ENCODE measurements at places on chromosomes 12 and 14.

DNA sequence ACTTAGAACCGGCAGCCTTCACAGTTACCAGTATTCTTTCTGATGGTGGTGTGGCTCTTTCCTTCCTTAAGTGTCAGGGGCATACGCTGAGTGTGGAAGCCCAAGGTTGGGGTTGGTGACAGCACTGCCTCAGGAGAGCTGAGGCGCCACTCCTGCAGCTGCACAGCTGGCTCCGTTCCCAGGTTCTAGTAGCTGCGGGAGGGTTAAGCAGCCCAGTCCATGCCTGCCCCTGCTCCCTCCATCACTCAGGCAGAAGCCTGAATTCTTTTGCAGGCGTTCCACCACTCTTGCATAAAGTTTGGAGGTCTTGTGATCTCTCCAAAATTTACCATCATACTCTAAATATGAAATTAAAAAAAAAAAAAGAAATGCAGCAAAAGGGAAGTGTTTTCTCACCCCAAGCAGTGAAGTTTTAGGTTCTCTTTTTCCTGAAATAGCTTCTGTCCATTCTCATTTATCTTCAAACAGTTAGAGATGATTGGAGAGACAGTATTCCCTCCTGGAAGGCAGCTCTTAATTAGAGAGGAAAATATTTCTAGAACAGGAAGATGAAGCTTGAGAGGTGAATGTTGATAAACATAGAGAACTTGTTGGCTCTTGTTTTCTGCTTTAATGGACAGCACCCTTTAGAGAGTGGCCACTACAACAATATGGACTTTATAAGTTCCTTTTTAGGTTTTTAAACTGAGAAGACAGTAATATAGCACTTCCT lies 136.1 kb downstream of the FGD4 start:
- no peak for DNase-seq

GRCh38 chr12:129208566-129208965 lies 355.3 kb downstream of the GLT1D1 start:
- DNase-seq: no peak

DNA sequence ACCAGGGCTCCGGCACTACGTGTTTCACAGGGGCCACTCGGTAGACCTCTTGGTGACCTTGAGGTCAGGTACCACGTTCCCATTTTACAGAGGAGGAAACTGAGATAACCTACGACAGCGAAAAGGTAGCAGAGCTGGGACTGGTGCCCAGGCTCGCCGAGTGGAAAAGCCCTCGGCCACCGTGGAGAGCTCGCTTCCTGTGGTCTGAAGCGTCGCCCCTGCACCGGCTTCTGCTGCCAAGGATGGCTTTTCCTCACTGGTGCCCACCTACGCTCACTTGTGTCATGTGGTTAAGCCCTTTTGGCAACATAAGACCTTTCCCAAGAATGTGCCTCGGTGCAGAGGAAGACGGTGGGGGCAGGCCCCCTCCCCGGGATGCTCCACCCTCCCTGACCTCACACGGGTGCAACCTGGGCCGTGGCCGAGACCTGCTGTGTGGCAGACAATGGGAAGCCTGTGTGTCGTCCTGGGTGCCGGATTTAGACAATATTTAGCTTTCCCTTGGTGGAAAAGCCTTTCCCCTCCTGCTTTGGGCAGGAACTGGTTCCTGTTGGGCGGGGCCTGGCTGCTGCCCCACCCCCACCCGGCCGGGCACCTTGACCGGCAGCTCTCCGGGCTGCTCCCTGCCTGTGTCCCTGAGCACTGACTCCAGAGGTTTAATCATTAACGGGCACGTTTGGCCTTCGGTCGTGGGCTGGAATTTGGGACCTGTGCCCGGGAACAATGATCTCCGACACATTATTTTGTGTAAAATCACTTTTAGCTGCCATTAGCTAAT lies 32.4 kb upstream of the PPP1R13B start:
- DNase-seq: no peak

DNA sequence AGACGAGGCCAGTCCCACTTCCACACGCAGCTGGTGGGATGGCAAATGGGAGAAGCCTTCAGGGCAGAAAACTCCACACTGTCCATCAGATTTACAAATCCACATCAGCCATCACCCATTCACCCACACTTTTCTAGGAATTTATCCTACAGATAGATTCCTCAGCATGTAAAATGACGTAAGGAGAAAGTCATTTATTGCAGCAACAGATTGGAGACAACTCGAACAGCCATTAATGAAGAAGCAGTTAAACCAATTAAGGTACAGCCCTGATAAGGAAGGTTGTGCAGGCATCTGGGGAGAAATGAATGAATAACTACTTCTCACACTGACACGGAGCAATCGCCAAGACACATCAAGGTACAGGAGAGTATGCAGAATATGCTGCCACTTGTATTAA lies 26.2 kb downstream of the PRKAB1 start:
- DNase-seq: no peak

DNA sequence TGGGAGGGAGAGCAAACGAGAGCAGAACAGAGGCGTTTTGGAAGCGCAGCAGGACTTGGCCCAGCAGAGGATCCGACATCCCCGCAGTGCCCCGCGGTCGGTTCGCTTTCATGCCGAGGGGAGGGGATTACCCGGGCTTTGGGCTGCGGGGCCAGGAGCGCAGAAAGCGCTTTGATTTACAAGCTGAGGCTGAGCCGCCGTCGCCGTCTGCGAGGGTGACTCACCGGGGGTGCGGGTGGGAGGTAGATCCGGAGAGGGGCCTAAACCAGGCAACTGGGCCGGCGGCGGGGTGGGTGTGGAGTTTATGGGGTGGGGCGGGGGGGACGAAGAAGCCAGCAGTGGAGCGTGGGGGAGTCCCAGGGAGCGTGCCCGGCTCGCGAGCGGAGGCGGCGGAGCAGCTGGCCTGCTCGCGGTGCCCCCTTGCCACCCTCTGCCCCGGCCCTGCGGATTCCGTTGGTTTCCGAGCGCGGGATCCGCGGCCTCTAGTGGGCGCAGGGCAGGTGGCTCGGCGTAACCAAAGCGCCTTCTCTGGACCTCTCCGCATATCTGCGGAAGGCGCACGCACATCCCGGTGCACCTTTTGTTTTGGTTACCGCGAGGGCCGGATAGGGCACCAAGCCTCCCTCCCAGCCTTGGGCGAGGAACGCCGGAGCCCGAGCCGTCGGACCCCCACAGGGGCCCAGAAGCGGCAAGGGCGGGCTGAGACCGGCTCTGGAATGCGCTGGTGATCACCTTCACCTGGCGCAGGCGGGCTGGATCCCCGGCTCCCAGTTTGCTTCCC lies 2.6 kb downstream of the SIX4 start:
- peak; percentile 35 for DNase-seq

GRCh38 chr12:32437095-32437515 lies 37.7 kb downstream of the FGD4 start:
- DNase-seq: no peak

Data from activated CD4-positive, alpha-beta memory T cell treated with anti-CD3 and anti-CD28 coated beads, Interleukin-2, amount 10 ng/mL, durations not matched to agents 7 days and 5 days (primary cell).